ENCODE measurements at places on chromosomes 3 and 15. TPM values are rescaled to one million over a fixed set of nuclear protein-coding genes. Genes with fewer than 3 reads are reported as not detected.

Gene IL17RD
- total RNA-seq, result 0.72 TPM

DNA sequence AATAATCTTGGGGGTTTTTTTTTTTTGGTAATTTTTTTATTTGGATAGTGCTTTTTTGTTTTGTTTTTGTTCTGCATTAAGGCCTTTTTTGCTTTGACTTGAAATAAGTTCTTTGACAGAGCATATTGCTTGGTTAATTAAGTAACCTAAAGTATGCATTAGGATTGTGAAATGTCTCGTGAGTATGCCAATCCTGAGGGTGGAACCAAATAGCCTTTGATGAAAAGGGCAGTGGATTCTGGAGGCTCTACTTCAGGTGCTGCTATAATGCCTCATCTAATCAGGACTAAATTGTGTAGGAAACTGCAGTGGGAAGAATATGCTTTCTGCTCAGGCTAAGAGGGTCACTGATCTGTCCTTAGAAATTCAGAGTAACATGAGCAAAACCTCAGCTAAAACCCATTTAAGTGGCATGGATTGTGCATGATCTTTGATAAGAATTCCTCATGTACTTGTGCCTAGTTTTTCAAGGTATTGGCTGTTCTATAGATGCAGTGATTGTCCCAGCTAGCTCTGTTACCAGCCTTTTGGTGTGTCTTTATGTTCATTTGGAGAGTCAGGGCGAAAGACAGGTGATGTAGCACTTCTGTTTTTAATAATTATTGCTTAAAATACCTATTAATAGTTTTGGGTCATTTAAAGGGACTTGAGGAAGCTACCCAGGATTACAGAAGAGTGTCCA is 15.4 kb downstream of the CDV3 start:
- DNase-seq, result no peak

GRCh38 chr3:66397745-66398144 is 103.1 kb downstream of the LRIG1 start:
- peak; percentile 34 for DNase-seq

DNA sequence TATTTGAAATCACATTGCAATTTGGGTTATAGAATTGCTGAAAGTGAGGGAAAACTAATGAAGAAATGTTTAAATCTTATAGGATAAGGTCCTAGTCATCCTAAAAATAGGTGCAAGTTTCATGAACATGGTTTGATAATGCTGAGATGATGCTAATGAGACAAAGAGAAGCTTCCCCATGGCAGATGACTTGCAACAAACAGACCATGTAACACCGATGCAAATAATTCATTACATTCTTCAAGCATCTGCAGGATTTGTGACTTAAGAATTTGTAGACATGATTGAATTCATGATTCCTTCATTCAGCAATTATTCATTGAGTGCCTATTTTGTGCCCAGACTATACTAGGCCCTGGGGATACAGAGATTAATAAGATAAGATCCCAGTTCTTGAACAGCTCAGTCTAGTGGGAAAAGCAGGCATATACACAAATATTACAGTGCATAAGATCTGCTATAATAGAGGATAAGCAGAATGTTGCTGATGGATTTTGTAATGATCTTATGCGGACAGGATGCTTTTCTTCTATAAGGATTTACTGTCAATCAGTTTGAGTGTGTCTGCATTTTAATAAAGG is 367.9 kb upstream of the GBE1 start:
- no peak for DNase-seq

GRCh38 chr15:25967116-25967515 is 104.0 kb upstream of the ATP10A start:
- DNase-seq, result peak; percentile 1

- no peak for DNase-seq
Measured at GRCh38 chr3:104819333-104819732, 547.4 kb upstream of the ALCAM start.

- DNase-seq, result no peak
Measured at GRCh38 chr3:170149016-170149415, 32.5 kb downstream of the PHC3 start.

GRCh38 chr15:81926981-81927380 is 118.8 kb downstream of the MEX3B start:
- no peak for DNase-seq

DNA sequence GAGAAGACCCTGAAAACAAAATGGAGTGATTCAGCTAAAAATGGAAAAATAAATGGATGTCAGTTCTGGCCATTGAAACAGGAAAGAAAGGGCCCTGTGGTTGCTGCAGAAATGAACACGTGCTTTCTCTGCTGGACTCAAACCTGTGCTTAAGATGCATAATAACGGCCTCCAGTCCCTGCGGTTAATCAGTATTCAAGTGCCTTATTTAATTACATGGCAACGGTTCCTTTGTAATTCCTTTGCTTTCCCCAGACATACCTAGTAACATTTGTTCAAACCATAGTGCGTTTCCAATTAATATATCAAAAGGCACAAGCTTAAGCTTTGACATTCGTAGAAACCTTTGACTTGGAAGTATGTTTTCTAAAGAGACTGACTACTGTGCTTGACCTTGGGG is 428.3 kb downstream of the GABRG3 start:
- no peak for DNase-seq

Gene CBLB
- total RNA-seq, result 20.1 TPM

DNA sequence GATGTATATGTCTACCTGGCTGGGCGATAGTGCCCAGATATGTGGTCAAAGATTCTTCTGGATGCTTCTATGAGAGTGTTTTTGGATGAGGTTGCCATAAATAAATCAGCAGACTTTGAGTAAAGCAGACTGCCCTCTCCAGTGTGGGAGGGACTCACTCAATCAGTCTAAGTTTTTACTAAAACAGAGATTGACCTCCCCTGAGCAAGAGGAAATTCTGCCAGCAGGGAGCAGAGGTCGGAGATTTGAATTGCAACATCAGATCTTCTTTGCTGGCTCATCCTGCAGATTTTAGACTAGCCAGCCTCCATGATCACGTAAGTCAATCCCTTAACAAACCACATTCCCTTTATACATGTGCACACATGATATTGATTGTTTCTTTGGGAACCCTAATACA is 300.9 kb downstream of the MCTP2 start:
- DNase-seq, result no peak

GRCh38 chr3:23111797-23112196 is 91.3 kb upstream of the UBE2E2 start:
- no peak for DNase-seq

DNA sequence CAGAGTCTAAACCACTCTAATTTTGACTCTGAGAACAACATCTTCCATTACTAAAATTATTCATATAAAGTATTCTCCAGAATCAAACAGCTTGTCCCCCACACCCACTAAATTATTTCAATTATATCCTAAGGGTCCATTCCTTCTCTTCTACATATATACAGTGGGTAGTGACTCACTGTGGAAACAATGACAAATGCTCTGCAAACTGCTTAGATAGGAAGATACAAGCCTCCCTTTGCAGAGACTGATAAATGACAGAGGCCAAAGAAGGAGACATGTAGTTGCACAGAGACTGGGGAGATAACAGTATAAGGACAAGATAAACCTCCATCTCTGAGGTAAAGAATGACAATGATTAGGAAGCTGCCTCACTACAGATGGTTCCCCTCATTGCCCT is 1087.4 kb downstream of the AGBL1 start:
- peak; percentile 18 for DNase-seq

DNA sequence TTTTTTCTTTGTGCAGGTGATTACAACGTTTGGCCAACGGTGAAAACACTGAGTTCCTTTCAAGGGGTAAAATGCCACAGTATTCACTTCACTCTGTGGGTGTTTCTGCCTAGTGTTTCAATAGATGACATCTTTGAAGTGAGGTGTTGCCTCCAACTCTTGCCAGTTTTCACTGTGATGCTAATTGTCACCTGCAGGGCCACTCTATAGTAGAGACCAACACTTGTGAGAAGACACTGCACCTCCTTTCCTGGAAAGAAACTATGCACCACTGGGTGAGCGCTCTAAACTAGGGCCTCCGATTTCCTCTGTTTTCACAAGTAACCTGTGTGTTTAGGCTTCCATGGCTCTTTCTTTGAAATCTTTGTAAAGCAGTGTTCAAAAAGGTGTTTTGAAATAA is 98.3 kb downstream of the THRB start:
- DNase-seq, result no peak

DNA sequence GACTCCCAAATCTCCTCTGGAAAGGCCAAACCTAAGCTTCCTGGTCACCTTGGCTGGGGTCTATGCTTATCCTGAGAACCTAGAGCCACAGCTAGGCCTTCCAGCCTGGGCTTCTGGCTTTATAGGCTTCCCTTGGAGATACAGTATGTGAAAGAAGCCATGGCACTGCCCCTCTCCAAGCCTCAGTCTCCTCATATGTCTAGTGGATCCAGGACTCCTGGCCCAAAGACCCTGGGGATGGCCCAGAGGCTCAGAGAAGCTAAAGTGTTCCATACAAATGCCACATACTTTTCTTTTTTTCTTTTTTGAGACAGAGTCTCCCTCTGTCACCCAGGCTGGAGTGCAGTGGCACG is 8.6 kb downstream of the ACAA1 start:
- no peak for DNase-seq

DNA sequence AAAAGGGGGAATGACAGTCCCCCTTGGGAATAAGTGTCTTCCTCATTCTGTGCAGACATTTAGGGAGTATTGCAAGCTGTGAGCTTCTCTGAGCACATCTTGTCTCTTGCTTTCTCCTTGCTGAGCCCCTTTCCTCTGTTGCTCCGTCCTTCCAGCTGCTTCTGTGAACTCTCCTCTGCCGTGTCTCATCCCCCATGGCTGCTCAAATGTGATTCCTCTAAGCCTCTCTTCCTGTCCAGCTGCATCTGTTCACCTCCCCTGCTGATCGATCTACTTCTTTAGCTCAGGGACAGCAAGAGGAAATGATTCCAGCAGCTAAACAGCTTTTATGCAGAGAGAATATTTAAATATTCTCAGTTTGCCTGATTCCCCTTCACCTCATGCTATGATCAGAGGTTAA is 328.0 kb upstream of the DNAJC19 start:
- DNase-seq, result no peak

Gene P2RY14
- not detected for total RNA-seq

DNA sequence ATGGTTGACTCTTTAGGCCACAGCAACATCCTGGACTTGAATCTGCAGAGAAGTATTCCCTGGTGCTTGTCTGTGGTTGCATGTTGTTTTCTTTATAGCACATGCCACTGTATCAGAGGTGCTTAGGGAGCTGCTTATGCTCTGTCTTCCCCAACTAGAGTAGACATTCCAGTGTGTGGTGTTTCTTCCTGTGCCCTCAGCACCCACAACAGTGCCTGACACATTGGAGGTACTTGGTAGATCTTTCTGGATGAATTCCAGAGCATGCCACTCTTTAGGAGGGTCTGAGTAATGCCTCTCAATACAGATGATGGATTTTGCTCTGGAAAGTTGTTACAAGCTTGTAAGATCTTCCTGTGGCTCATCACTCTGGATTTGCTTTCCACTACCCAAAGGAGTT is 117.6 kb downstream of the CHDH start:
- DNase-seq, result no peak

GRCh38 chr15:71192816-71193215 is 77.5 kb downstream of the THSD4 start:
- no peak for DNase-seq

Gene LZTFL1
- 10.4 TPM for total RNA-seq

DNA sequence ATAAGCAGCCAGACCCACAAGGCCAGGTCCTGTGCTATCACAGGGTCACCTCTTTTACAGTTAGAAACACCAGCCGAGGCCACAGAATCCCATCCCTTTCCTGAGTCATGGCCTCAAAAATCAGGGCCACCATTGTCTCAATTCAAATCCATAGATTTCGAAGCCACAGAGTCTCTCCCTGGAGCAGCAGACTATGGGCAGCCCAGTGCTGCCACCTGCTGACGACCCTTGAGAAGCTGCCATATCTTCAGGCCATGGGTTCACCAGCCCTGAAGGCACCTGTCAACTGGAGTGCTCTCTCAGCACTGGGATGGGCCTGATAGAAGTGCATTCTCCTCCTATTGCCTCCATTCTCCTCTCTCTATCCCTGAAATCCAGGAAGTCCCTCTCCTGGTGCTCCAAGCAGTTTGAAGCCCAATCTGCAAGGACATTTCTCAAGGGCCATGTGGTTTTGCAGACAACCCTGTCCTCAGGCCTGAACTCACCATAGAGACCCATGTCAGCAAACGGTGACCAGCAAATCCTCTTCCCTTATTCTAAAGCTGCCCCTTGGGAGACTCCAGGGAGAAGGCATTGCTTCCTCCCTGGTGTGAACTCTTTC is 39.6 kb downstream of the TGM4 start:
- DNase-seq, result peak; percentile 69

DNA sequence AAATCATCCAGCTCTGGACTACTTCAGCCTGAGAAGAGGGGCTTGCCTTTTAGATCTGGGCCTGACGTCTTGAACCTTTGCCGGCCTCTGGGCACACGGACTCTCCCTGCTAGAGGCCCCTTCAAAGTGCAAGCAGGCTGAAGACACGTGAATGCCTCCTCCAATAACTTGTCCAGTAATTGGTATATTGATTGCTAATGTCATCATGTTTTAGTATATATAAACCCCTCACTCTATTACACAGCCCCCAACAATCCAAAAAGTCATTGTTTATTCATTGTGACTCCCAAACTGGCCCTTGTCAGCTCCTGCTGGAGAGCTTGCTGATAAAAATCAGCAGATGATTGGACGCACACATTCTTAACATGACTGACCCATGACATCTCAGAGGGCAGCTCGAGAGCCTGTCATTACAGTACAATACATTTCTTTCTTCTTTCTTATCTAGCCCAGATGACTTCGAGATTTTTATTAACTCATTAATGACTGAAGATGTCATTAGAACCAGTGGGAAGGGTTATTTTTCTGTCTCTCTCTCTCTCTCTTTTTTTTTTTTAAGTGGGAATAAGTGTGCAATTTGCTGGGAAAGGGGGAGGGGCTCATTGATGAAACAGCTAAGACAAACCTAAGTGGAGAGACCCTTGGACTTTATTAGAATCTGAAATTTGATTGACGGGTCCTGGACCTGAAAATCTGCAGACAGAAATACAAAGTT is 65.5 kb upstream of the NR2F2 start:
- DNase-seq, result peak; percentile 60

Gene TMOD2
- 6.9 TPM for total RNA-seq

DNA sequence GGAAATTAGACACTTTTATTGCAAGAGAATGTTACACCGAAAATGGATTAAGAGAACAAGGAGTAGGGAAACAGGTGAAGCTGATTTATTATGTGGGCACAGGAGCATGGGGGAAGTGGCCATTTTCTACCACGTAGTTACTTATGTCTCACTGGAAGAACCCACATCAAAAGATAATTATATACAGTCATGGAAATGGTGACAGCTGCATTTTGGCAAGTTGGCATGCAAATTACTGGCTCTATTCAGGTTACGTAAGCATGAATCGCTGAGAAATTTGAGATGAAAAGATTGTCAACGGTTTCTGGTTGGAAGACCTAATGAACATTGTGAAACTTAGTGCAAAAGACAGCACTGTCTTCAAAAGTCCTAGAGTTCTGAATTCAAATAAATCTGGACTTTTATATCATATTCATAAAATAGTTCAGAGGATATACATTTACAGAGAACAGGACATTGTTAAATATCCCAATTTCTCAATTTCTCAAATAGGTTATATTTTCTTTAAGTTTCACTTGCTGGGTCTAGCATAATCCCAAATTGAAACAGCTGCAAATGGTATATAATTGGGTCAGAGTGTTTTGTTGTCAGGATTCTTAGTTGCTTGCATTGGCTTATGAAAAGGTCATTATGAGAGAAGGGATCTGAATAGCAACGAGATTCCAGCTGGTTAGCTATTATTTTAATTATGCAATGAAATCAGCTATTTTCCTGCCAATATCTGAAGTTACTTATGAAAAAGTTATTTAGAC is 567.8 kb downstream of the ZPLD1 start:
- no peak for DNase-seq
